ENCODE measurements at places on chromosomes 2 and 18. TPM values are rescaled to one million over a fixed set of nuclear protein-coding genes. Genes with fewer than 3 reads are reported as not detected.

VWA3B gene
- not detected for total RNA-seq

PSMA8 gene
- total RNA-seq: not detected

SPEG gene
- total RNA-seq: 7.0 TPM

UGT1A4 gene
- 0.07 TPM for total RNA-seq

POTEJ gene
- not detected for total RNA-seq

SIGLEC15 gene
- total RNA-seq: 0.05 TPM
